ENCODE measurements at places on chromosomes 7 and 10. TPM values are rescaled to one million over a fixed set of nuclear protein-coding genes. Genes with fewer than 3 reads are reported as not detected.

DNA sequence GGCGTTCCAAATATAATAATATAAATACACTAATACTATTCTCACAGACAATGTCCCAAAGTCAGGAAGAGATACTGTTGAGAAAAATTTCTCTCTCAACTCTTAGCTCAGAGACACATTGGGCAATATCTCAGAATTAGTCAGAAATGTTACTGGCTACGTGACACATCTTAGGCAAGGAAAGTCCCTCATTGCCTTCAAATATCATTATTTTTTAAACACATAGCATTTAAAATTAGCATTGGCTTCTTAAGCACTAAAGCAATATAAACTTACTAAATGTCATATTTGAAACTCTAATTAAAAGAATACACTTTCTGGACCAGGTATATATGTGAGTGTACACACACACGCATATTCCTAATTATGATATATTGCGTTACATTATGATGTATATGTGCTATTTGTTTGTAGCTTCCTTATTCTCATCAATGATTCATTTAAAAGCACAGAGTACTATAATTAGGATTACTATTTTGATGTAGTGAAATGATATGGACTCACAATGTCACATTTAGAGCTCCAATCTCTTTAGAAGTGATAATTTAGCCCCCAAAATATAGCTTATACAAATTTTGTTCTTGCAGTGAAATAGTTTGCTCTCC lies 255.8 kb downstream of the TWIST1 start:
- no peak for DNase-seq

GRCh38 chr10:80177781-80178636 lies 27.3 kb downstream of the ANXA11 start:
- no peak for DNase-seq

- no peak for DNase-seq
Measured at GRCh38 chr10:125538947-125539731, 143.8 kb downstream of the TEX36 start.

Gene KAZALD1
- not detected for total RNA-seq

Gene PNLIPRP2
- 0.96 TPM for total RNA-seq

Data from T-cell (primary cell).